ENCODE measurements at places on chromosomes 13 and 19.

GRCh38 chr19:51595190-51596175 is 24.4 kb downstream of the ZNF175 start:
- no peak for DNase-seq

DNA sequence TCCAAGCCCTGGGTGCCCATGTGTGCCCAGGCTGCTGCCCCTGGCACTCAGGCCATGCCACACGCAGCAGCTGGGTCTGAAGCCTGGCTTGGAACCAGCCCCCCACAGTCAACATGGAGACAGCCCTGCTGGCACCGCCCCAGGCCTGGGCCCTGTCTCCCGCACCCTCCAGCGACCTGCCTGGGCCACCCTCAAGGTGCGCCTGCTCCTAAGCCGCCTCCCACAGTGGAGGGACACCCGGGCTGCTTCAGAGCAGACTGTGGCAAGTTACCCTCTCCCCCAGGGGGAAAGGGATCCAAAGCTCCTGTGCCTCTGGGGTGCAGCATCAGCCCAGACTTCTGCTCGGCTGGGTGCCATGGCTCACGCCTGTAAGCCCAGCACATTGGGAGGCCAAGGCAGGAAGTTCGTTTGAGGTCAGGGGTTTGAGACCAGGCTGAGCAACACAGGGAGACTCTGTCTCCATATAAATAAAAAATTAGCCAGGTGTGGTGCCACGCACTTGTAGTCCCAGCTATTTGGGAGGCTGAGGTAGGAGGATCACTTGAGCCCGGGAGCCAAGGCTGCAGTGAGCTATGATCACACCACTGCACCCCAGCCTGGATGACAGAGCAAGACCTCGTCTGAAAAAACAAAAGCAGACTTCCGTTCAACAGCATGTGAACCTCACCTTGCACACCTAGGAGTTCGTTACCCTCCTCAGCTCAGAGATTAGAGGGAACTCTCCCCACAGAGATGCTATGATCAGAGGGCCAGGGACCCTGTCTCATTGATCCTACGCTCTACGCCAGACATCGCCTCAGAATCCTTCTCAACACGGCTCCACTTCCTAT is 15.6 kb downstream of the ELL start:
- DNase-seq, result no peak

GRCh38 chr13:20170921-20171320 is 10.1 kb upstream of the GJA3 start:
- no peak for DNase-seq

DNA sequence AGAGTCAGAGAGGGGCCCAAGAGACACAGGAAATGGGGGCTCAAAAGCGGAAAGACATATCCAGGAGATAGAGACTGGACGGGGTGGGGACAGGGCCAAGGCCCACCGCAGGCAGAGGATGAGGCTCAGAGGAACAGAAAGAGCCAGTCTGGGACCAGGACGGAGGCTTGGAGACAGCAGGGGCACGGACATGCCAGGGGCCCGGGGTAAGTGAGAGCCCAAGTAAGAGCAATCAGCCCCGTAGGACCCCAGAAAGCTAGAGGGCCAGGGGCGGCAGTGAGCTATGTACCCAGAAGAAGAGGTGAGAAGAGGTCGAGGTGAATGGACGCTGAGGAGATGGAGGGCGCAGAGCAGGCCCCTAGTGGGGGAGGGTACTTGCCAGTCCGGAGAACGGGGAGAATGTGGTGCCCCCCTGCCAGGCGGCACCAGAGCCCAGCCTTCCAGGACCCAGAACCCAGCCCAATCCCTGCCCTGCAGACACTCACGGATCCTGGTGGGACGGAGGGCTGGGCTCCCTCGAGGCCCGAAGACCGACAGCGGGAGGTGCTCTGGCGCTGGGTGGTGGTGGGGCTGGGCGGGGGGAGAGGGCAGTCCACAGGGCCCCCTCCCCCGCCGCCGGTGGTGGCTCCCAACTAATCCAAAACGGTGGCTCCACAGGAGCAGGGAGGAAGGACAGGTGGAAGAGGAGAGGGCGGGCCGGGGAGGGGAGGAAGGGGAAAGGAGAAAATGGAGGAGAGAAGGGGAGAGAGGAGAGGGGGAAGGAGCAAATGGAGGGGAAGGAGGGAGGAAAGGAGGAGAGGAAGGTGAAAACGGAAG is 1.0 kb downstream of the GRIK5 start:
- DNase-seq, result no peak

- no peak for DNase-seq
Measured at GRCh38 chr13:110263888-110264287, 43.1 kb downstream of the COL4A1 start.

DNA sequence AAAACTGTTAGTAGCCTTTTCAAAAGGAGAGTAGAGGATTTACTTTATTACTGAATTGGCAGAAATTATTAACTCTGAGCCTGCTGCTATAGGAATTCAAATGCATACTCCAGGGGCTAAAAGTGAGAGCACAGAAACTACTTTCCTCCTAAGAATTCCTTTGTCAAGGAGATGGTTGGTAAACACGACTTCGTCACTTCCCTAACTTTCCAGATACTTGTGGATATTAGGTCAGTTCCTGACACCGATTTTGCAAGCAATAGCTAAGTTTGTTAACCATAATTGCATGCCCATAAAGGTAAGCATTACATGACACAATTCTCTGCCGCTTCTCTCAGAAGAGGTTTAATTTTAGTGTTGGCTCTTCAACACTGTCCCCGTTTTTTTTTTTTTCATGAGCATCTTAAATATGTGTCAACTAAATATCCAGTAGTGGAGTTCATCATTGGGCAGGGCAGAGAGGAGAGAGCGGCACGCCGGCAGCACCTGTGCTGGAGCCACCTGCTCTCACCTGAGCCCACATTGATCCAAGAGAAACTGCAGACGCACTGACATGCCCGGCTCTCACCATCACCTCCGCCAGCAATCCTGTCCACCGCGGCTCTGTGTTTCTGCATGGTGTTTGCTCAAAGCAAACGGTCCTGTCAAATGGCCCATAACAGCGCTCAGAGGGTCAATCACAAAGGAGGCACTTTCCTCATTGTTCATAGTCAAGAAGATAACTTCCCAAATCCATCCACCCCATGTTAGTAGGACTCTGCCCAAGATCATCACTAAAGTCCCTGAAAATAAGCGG is 2.6 kb downstream of the MED26 start:
- DNase-seq, result no peak

- DNase-seq, result no peak
Measured at GRCh38 chr13:22399801-22400420, 729.0 kb downstream of the FGF9 start.

DNA sequence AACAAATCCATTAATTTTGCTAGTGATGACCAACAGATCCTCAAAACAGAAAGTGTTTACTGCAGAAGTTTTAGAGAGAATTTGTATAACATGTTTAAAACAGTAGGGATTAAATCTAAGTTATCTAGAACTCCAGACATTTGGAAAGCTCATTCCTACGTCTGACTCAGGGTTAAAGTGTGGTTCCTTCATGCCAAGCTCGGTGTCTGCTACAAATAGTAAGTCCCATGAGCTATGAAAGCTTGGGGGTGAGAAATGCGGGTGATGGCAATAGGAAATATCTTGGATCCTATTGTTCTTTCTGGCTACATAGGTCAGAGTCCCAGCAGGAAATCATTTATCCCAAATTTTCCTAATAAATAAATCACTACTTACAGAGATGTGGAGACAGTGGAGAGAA is 867.1 kb downstream of the UQCRFS1 start:
- DNase-seq, result no peak

DNA sequence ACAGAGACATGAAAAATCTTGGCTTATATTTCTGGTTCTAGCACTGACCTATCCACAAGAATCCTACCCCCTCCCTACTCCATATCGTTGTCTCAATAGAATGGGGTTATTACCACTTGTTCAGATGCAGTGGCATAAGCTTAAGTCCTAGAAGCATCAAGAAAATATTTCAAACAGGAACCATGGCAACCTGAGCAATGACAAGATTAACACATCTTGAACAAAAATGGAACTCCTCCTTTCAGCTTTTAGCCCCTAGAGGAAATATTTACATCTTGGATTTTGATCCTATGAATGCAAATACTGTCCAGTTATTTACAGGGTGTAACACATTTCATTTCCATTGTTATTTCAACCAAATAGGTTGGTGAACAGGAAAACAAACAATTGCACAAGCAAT is 46.1 kb upstream of the TSC22D1 start:
- DNase-seq, result no peak

GRCh38 chr13:28438598-28439334 is 56.2 kb downstream of the FLT1 start:
- DNase-seq, result no peak

DNA sequence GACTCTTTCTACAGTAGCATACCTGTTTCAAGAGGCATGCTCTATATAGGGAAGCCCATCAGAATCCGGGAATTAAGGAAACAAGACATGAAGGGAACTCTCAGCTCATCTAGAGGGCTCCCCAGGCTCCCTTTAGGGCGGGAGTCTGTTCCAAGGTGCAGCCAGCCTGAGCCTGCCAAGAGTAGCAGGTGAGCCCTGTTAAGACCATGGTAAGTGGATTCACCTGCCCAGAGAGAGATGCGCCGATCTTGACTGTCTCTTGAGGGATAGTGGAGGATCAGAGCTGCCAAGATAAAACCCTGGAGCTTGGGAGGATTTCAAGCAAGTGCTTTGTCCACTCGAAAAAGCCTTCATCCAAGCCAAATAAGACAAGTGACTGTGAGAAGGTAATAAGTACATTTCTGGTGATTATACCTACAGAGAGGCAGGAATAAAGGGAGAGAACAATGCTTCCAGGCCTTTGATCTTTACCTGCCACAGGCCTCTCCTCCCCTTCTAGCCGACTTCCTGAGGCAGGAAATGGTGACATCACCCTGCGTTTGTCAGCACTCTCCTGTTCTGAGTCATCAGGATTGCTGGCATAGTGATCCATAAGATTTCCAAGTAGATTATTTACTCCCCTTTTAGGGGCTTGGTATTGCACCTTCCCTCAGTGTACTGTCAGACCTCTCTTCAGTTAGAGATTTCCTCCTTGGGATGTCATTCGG is 31.5 kb downstream of the KLF5 start:
- no peak for DNase-seq

DNA sequence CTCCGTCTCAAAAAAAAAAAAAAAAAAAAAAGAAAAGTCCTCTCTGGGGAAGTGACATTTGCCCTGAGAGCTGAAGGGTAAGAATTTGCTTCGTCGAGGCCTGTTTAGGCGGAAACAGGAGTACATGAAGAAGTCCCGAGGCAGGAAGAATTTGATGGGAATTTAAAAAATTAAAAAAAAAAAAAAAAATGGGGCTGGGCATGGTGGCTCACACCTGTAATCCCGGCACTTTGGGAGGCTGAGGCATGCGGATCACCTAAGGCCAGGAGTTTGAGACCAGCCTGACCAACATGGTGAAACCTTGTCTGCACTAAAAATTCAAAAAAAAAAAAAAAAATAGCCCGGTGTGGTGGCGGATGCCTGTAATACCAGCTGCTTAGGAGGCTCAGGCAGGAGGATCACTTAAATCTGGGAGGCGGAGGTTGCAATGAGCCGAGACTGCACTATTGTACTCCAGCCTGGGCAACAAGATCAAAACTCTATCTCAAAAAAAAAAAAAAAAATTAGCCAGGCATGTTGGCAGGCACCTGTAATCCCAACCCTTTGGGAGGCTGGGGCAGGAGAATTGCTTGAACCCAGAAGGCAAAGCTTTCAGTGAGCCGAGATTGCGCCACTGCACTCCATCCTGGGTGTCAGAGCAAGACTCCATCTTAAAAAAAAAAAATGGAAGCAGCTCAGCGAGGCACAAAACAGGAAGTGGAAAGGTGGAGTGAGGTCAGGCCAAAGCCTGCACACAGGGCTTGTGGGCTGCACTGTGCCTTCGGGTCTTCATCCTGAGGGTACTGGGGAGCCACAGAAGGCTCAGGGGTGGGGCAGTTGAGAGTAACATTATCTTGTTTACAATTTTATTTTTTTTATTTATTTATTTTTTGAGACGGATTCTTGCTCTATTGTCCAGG is 4.9 kb downstream of the BAX start:
- no peak for DNase-seq

DNA sequence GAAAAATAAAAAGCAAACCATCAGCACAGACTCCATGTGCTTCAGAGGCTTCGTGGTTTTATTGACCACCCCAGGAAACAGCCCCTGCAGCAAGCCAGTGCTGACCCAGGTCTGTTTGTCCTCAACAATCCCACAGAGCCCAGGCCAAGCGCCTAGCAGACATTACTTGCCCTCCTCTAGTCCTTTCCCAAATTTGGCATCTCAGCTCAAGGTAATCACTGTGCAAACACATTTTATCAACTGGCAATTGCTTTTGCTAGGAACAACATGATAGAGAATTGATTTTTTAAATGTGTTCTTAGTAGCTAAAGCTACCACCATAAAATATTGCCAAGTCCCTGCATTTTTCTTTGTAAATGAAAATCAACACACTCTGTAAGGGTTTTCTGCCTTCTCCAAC is 121.8 kb downstream of the STOML3 start:
- DNase-seq, result no peak

- no peak for DNase-seq
Measured at GRCh38 chr19:29545866-29546582, 20.2 kb downstream of the VSTM2B start.

DNA sequence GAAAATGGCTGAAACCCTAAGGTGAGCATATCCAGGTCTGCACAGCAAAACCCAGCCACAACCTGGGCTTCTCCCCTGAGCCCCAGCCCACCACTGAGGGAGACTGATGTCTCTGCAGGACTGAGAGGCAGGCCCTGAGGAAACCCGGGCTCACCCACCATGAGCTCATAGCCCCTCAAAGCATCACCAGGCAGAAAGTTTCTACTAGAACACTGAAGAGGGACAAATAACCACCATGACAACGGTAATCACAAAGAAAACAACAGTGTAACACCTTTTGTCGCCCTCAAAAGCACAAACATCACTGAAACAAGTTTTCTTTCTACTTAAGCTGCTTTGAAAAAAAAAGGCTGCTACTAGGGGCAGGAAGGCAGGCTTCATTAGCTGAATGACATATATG is 29.8 kb downstream of the TSHZ3 start:
- no peak for DNase-seq

GRCh38 chr19:44587963-44588770 is 25.2 kb upstream of the IGSF23 start:
- no peak for DNase-seq

GRCh38 chr13:54687173-54687572 is 1658.6 kb downstream of the OLFM4 start:
- DNase-seq, result no peak

DNA sequence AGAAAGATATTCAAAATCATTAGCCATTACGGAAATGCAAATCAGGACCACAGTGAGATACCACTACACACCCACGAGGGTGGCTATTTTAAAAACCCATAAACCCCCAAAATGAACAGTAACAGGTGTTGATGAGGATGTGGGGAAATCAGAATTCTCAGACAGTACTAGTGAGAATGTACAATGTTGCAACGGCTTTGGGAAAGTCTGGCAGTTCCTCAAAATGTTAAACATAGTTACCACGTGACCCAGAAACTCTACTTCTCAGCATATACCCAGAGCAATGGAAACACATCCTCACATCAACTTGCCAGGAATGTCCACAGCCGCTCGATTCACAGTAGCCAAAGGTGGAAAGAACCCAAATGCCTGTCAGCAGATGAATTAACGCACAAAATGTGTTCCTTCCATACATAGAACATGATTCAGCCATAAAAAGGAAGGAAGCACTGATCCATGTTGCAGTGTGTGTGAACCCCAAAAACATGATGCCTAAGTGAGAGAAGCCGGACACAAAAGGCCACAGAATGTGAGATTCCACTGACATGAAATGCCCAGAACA is 7.0 kb downstream of the PLVAP start:
- DNase-seq, result no peak
